ENCODE measurements at places on chromosomes 7 and 10.

- DNase-seq = no peak
Measured at GRCh38 chr10:11194859-11195586, 177.4 kb downstream of the CELF2 start.

DNA sequence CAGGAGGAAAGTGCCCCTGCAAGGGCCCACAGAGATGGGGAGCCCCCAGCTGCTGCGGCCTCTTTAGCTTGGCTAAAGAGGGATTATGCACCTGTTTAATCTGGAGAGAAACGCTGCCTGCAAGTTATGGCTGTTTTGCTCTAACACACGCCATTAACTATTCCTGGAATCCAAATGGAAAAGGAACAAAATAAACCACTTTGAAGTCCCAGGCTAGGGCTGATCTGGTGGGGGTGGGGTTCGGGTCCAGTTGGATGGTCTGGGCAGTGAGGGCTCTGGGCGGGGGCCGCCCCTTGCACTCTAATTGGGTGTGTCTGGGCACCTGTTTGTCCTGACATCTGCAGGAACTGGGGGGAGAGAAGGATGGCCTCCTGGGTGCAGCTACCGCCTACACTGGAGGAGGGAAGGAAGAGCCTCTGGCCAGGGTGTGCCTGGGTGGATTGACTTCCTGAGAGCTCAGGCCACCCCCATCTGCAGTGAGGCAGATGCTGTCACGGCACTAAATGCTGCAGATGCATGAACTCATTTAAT lies 300.6 kb downstream of the ZEB1 start:
- DNase-seq = no peak

GRCh38 chr7:73526896-73527821 lies 5.1 kb upstream of the BAZ1B start:
- DNase-seq = no peak

- no peak for DNase-seq
Measured at GRCh38 chr7:18400726-18401125, 94.8 kb upstream of the HDAC9 start.

GRCh38 chr7:103810112-103810744 lies 179.2 kb downstream of the RELN start:
- DNase-seq = no peak

- DNase-seq = peak; percentile 33
Measured at GRCh38 chr10:1406132-1406966, 331.0 kb downstream of the ADARB2 start.

DNA sequence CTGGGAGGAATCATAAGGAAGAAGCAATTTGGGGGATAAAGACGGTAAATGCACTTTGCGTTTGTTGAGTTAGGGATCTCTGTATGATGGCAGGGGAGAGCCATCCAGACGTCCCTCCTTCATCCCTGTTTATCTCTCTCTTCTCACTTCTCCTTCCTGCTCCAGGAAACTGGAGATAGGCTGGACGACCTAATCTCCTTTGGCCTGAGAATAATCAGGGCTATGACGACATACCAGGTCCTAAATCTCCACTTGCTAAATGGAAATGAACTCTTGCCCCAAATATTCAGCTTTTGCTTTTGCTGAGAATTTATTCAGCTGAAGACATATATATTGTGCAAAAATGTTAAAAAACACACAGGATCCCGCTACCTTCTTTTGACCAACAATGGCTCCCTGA lies 182.9 kb upstream of the INHBA start:
- DNase-seq = no peak

DNA sequence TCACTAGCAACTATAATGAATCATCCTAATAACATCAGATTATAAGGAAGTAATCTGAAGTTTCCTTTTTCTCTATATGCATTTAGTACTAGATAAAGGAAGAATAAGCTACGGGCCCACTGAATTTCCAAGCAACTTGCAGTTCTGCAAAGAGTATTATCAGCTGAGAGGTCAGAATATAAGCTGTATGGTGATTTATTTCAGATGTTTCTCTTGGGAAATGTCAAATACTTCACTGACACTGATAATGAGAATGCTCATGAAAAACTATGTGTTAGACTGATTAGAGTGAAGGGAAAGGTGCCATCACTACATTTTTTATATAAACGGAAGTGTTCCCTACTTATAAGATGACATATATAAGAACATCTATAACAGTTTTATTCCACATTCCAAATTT lies 251.2 kb upstream of the HGF start:
- DNase-seq = no peak

DNA sequence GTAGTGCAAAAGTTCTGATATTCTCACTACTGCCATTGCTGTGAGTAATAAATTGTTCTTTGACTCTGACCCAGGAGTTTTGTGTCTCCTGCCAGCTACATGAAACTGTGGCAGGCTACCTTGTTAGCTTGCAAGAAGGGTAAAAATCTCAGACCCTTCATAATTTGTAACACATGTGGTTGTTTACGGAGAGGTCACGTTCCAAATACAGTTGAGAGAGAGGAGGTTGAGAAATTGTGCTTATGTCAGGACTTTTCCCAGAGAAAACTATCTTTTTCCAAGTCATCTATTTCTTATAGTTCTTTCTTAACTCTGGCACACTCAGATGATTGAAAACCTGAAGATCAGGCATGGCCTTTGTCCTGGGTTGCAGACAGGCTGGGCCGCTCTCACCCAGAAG lies 114.4 kb upstream of the SVIL start:
- DNase-seq = no peak

DNA sequence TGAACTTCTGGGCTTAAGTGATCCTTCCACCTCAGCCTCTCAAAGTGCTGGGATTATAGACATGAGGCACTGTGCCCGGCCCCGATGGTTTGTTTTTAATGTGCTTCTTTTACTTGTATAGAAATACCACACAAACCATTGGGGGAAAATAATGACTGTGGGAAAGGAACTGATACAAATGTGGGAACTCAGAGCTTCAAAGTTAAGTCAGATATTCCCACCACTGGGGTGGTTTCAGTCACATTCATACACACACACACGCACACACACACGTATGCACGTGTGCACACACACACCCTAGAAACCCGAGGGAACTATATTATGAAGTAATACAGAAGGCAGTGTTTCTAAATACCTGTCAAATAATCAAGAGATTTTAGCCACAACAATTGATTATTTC lies 17.0 kb downstream of the CPA4 start:
- DNase-seq = no peak

- no peak for DNase-seq
Measured at GRCh38 chr10:7958442-7958841, 96.0 kb upstream of the GATA3 start.

DNA sequence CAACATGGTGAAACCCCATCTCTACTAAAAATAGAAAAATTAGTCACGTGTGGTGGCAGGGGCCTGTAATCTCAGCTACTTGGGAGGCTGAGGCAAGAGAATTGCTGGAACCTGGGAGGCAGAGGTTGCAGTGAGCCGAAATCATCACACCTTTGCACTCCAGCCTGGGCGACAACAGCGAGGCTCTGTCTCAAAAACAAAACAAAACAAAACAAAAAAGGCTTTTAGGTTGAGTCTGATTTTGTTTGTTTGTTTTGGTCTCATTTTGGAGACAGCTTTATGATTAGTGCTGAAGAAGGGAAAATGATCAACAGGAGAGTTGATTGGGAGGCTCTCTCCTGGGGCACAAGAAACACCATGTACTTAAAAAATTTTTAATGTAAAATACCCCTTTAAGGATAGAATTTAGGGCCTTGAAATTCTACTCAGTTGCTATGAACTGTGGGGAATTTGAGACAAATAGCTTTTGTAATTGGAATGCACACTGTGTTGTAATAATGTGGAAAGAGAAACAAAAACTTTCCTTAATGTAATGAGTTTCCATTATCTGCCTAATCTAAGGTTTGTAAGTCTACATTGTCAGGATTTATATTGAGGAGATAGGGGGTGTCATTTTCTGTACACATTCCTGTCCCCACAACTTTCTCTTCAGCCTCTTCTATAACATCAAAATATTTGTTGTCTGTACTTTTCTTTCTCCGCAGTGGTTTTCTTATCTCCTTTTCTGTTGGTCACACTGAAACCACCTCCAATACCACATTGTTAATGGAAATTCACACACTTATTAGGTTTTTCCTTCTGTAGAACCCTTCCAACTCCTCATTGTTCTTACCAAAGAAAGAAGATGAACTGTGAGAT lies 41.3 kb downstream of the ARID5B start:
- DNase-seq = no peak

DNA sequence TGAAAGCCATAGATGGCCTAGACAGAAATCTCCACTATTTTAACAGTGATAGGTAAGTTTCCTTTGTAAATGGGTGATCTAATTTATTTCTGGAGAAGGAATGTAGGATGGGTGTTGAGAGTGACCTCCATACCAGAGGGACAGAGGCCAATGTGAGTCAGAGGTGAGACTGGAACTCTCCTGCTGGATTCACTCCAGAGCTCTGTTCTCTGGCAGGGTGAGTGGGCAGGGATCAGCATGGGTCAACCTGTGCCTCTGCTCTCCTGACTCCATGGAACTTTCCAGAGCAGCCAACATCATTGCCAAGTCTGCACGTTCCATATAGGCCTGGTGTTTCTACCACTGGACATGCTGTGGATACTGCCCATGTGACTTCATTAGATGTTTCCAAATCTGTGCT lies 11.4 kb downstream of the AKR1C3 start:
- no peak for DNase-seq

DNA sequence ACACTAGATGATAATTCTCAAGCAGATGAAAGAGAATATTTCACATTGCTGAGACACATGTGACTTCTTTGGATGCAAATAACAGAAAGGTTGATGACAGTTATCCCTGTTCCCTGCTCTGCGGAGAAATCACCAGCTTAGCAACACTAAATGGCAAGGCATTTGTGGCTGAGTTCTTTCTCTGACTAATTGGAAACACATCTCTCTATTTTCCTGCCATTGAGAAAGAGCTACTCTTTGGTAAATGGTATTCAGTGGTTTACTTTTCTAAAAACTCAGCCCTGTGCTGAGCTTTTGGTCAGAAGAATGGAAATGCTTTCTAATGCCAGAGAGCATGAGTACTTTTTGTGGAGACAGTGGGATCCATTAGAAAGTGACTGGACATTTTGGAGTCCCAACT lies 771.4 kb downstream of the LRMDA start:
- DNase-seq = no peak

- peak; percentile 56 for DNase-seq
Measured at GRCh38 chr7:130900471-130901076, 166.6 kb upstream of the KLF14 start.

- no peak for DNase-seq
Measured at GRCh38 chr7:137990251-137990941, 11.5 kb downstream of the CREB3L2 start.

DNA sequence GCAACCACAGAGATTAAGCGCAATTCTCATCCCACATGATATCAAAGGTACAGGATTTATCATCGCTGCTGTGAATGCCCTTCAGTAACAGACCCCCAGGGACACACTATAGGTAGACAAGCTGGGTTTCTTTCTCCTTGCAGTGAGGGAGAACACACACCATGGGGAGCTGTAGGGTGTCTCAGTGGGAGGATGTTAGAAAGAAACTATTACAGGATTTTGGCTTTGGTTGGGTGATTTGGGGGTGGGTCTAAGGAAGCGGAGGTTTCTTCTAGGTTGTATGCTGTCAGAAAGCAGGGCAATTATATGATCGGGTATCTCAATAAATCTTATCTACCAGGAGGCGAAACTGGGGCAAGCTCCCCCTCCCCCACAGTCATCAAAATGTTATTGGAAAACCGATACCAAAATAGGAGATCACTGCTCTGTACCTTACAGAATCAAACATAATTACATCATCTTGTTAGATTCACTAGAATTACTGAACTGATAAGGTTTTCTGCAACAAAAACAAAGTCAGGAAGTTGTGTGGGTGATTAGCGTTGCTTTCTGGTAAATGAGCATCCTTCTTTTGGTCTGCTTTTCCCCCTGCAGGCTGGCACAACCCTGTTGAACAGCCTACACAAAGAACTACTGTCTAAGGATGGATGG lies 209.7 kb downstream of the TEX36 start:
- DNase-seq = no peak

DNA sequence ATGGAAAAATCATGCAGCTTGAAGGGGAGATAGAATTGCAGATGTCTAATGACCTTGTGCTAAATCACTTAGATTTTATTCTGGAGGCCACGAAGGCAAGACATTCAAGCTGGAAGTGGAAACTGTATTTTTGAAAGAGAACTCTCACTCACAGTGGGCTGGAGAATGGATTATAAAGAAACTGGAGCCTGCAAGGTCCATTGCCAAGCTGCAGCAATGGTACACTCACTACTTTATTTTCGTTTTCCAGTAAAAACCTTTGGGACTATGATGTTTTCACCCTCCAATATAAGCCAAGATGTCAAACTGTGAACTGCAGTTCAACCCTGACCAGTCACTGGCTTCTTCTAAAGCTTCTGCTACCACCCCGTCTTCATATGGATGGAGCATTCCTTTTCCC lies 62.0 kb downstream of the SKIDA1 start:
- DNase-seq = no peak

- no peak for DNase-seq
Measured at GRCh38 chr7:29894256-29894655, 87.9 kb downstream of the WIPF3 start.

GRCh38 chr10:73244866-73245477 lies 2.1 kb downstream of the DNAJC9 start:
- no peak for DNase-seq

DNA sequence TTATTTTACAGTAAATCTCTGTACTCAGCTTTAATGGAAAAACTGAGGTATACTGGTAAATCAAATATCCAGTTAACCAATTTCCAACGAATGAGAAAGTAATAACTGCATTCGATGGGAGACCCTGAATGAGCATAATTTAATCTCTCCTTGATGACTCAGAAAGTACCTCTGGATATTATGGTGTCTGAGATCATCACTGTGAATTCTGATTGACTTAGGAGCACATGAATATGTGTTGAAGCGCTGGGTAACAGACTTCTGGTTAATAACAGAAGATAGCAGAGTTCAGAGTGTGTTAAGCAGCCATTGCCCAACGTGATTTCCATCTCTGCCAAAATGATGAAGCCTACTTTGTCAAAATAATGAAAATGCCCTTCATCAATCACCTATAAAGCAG lies 116.6 kb downstream of the NRP1 start:
- no peak for DNase-seq

GRCh38 chr7:51316666-51317581 lies at the start of gene COBL:
COBL (minus strand) TSS chr7:51316809; CDS start chr7:51316633, 176 bp downstream.
- DNase-seq = no peak

DNA sequence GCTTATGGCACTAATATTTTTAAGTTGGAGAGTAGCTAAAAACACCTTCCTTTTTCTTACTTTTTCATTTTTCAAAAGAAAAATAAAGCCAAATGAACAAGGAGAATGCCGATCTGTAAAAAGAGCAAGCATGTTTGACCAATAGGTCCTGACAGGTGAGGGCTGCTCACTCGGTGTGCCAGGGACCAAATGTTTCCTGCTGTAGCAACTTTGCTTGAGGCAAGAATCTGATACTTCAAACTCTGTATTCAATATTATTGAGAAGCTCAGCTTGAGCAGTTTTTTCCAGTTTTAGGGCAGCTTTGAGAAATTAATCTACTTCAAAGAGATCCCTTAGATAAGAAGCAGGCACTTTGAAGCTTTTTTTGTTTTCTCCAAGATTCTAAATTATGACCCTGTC lies 298.1 kb downstream of the BICC1 start:
- DNase-seq = no peak

- no peak for DNase-seq
Measured at GRCh38 chr7:93923296-93923695, 1.8 kb downstream of the GNG11 start.

- DNase-seq = peak; percentile 45
Measured at GRCh38 chr10:44343843-44344242, 41.1 kb downstream of the CXCL12 start.

- DNase-seq = no peak
Measured at GRCh38 chr10:103691723-103692435, 163.5 kb downstream of the SH3PXD2A start.

All from ascending aorta (tissue), 2 donors.